ENCODE measurements at places on chromosomes 1 and 21.

GRCh38 chr1:235749755-235750300 is 100.2 kb upstream of the GNG4 start:
- no peak for DNase-seq

- DNase-seq: peak; percentile 74
Measured at GRCh38 chr1:34164771-34165391, at the start of gene CSMD2. CSMD2 (minus strand) TSS chr1:34165230; CDS start chr1:34165097, 133 bp downstream.

GRCh38 chr1:62352387-62352786 is 33.2 kb upstream of the KANK4 start:
- DNase-seq: no peak

GRCh38 chr1:2276803-2277580 is 48.9 kb downstream of the SKI start:
- peak; percentile 64 for DNase-seq

GRCh38 chr1:172777767-172778166 is 118.9 kb downstream of the FASLG start:
- no peak for DNase-seq

DNA sequence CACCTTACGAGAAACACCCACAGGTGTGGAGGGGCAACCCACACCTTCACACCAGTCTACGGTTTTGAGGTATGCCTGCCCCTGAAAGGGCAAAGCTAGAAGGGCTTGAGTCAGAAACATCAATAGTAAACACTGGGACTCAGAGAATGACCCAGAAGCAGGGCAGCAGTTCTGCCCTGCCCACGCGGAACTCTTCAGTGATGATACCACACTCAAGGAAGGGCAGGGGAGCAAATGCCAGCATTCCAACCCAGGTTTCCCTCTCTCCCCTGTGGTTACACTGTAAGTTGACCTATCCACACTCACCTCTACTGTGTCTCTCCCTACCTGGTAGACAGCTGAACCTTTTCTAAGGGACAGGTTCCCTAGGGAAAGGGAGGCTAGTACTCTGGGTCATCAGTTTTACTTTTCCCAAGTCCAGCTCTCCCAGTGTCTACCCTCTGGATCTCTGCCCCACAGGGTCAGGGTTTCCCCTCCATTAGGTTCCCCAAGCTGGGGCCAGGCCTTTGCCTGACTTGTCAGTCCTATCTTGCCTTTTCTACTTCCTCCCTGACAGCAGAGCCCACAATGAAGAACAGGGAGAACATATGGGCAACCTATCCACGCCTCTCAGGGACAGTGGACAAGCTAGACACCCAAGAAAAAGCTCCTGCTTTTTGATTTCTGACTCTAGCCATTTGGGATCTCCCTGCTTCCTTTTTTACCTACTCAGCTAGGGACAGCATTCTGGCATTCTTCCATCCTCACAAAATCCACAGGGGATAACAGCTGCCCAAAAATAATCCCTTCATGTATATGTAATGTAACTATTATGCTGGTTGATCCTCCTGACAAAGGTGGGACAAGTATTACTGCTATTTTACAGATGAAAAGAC is 3.0 kb downstream of the F11R start:
- DNase-seq: no peak

GRCh38 chr1:153404768-153405167 is 11.6 kb upstream of the S100A7A start:
- no peak for DNase-seq

DNA sequence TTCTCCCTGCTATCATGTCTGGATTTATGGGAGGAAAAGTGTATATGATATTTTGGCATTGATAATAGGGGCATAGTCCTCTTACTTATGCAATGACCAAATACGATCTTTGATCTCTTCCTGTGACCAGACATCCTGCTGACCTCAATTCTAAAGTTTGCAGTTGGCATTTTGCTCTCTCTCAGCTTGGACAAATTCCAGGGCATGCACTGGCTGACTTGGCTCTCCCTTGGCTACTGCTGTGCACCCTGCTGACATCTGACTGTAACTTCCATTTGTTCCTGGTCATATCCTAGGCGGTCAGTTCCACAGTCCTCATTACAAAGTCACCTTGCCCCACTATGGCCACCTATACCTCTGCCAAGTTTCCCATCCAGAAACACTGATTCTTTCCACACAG is 380.7 kb upstream of the NR5A2 start:
- no peak for DNase-seq

DNA sequence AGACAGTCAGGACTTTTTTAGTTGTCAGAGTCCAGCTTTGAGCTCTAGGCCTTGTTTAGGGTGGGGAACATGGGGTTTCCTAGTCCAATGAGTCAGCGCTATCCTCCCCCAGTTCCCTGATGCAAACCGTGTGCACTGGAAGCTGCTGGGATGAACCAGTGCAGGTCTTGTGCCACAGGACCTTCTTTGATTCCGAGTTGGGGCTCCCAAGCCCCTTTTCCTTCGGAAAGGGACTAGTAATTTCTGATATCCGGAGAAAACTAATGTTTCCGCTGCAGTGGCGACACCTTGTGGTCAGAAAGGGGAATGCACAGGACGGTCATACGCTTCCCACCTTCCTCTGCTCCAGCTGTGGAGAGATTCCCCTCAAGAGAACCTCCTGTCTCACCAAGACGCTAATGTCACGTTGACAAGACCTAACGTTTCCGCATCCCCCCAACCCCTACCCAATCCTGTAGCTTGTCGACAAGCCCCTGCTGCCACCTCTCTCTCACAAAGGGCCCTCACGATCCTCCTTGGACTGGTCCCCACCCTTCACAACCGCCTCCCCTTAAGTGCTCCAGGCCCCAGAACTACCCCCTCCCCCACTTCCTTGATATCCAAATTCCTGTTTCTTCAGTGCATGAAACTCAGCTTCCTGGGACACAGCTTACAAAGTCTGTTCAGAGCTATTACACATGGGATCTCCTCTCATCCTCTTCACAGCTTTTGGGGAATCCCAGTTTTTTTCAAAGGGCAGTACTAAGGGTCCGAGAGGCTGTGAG is 30.9 kb downstream of the GPA33 start:
- peak; percentile 41 for DNase-seq

- DNase-seq: no peak
Measured at GRCh38 chr21:44929799-44930542, 9.3 kb upstream of the ITGB2 start.

DNA sequence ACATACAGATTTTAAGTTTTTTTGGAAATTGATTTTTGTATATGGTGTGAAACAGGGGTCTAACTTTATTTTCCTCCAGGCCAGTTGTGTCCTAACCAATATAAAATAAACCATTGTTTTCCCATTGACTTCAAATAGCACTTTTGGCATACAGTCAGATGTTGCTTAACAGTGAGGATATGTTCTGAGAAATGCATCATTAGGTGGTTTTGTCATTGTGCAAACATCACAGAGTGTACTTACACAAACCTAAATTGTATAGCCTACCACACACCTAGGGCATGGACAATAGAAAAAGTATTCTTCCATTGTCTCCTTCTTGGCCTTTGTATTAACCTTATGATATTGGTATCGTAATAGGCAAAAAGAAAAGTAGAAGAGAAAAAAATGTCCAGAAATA is 37.4 kb upstream of the DISP1 start:
- DNase-seq: peak; percentile 54

- no peak for DNase-seq
Measured at GRCh38 chr1:91979383-91979782, 30.2 kb downstream of the BRDT start.

GRCh38 chr1:155277902-155278688 is 832 bp downstream of the HCN3 start:
- DNase-seq: no peak

GRCh38 chr1:25774921-25775771 is 24.8 kb upstream of the SELENON start:
- no peak for DNase-seq

DNA sequence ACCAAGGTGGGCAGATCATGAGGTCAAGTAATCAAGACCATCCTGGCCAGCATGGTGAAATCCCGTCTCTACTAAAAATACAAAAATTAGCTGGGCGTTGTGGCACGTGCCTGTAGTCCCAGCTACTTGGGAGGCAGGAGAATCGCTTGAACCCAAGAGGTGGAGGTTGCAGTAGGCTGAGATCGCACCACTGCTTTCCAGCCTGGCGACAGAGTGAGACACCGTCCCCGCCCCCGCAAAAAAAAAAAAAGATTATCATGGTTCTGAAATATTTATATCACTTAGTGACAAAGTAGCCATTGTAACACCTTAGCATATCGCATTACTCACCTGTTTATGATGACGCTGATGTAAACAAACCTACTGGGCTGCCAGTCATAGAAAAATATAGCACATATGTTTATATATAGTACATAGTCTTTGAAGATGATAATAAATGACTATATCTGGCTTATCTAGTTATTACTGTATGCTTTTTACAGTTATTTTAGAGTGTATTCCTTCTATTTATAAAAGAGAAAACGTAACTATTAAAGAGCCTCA is 160.2 kb downstream of the NCAM2 start:
- no peak for DNase-seq

- DNase-seq: no peak
Measured at GRCh38 chr21:34707876-34708325, 39.1 kb downstream of the CLIC6 start.

GRCh38 chr1:156392452-156392853 is 23.4 kb downstream of the RHBG start:
- no peak for DNase-seq

- DNase-seq: peak; percentile 48
Measured at GRCh38 chr1:1281533-1282321, 1.5 kb downstream of the SCNN1D start.

DNA sequence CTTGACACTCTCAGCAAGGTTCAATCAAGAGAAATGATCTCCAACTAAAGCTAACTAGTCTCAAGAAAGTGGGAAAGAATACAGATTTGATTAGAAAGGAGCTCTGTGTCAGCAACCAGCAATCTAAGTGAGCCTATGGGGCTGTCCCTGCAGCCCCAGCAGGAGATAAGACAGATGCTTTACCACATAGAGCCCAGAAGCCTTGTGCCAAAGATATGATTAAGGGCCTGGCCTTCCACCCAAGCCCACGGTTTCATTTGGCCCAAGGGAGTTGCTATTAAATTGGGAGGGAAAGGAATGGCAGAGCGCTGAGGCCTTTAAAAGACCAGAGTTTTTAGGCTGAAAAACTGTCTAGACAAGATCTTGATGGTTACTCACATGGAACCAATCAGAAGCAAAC is 74.8 kb downstream of the HLCS start:
- no peak for DNase-seq

GRCh38 chr1:27548858-27549719 is 54.9 kb downstream of the AHDC1 start:
- DNase-seq: no peak

- no peak for DNase-seq
Measured at GRCh38 chr1:111593403-111594305, 25.9 kb upstream of the RAP1A start.

- no peak for DNase-seq
Measured at GRCh38 chr1:89791064-89791726, 29.6 kb upstream of the LRRC8D start.

DNA sequence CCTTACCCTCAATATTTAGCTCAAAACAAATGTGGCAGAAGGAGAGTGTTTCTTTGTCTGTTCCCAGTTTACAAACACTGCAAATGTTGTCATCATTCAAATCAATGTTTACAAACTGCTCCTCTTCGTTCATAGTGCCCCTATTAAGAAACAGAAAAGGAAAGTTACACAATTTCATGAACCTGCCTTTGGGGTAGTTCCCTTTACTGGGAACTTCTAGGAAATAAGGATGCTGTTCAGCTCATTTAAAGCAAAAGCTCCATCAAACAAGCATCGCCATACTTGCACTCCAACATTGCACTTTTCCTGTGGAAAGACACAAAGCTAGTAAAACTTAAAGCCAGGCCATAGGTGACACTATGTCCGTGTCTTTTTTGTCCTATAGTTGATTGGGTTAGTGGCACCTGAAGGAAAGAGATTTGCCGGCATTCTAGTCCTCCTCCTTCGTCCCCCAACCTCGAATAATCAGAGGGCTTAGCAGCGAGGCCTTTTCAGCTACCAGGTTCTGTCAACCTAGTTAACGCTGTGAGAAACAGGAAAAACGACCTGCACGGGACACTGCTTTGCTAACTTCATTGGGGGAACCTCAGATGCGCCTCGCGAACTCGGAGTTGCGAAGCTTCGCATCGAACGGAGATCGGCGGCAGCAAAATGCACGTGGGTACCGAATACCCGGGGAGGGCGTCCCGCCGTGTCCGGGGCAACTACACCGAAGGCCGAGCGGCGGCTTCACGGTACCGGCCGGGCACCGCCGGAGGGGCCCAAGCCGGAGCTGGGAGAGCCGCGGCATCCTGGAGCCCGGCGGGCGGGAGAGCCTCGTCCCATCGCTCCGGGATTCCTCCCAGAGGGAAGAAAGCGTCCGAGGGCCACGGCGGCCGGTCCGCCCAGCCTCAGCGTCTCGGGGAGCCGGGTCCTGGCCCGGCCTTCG is 706 bp downstream of the C21orf91 start:
- DNase-seq: peak; percentile 20

- peak; percentile 5 for DNase-seq
Measured at GRCh38 chr1:38123356-38124135, 77.0 kb upstream of the POU3F1 start.

DNA sequence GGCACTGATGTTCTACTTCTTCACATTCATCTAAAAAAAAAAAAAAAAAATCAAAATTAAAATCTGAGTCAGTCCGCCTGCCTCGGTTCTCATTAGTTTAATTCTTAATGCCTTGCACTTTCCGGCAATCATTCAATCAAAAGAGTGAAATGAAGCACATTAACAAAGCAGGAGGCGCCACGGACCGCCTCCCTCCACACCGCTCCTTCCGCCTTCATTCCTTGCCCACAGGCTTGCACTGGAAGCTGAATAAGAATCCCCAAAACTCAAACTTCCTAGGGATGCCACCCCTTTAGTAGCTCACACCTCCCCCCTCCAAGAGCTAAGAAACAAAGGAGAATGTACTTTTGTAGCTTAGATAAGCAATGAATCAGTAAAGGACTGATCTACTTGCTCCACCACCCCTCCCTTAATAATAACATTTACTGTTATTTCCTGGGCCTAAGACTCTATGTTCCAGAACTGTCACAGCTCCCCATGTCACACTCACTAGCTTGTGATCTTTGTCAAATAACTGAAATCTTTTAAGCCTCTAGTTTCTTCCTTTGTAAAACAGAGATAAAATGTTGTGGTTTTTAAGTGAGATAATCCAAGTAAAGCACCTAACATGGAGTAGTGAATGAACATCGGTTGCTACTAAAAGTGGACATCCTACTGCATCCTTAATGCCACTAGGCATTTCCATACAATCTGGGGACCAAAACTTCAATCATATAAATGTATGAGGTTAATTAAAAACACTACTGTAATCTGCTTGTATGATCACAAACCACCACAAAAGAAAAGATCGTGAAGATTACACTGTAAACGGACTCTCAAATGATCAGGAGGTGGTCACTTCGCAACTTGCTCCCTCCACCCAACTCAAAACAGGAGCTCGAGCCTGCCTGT is 27.4 kb downstream of the LGALS8 start:
- DNase-seq: no peak

GRCh38 chr1:10070206-10070605 is 37.4 kb downstream of the UBE4B start:
- no peak for DNase-seq

DNA sequence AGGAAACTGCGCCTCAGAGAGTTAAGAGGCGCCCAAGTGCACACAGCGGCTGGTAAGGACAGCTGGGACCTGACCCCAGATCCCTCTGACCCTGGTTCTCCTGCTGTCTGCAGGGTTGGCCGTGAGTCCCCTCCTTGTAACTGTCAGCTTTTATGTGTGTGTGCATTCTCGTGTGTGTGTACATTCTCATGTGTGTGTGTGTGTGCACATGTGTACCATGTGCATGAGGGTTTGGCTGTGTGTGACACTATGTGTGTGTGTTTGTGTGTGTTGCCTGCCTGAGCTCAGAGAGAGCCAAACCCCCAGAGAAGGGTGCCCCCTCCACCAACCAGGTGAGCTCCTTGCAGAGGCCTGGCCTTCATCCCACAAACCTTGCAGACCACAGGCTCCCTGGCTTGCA is 25.9 kb upstream of the EFHD2 start:
- DNase-seq: no peak

- DNase-seq: peak; percentile 12
Measured at GRCh38 chr1:193281894-193282293, 95.5 kb upstream of the B3GALT2 start.

Measured in AG10803 (cell line).